ENCODE measurements at places on chromosomes 3 and 15.
A peak's percentile ranks its signal among the peaks of the same experiment; 100 is the strongest.

- DNase-seq: no peak
Measured at GRCh38 chr3:157117875-157118654, 41.9 kb downstream of the CCNL1 start.

GRCh38 chr3:131299836-131300235 lies 81.7 kb upstream of the NUDT16 start:
- no peak for DNase-seq

DNA sequence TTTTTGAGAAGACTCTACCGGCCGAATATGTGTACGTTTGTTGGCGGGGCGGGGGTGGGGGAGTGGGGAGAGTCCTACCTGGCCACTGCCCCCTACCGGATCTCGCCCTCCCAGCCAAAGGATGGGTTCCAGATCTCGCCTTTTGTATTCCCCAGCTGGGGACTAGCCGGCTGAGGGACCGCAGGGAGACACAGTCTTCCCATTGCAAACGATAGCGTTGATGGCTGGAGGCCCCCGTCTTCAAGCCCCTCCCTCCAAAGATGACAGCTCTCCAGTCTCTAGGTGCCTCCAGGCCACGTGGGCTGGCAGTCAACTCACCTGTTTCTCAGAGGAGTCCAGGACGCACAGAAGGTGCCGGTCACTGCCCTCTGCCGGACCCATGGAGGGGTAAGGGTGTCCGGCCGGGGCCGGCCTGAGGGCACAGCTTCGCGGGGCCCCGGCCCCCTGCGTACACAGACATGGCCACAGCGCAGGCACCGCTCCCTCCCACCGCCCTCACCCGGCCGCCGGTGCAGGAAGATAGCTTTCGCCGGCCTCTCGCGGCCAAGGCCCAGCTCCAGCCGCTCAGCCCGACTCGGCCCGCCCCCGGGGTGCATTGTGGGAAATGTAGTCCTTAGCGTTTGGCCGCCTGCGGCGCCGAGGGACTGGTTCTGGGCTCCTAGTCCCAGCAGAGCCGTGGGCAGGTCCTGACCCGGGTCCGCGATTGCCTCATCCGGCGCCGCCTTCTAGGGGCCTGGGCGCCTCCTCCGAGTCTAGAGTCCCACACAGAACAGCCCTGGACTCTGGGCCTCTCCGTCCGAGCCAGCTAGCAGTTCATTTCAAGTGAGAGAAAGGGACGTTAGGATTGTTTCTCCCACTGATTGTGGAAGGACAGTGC lies at the start of gene MON1A:
Gene MON1A, minus strand, starts transcription at position 521 of the 877 bp plus-strand sequence. CDS start 16,465 bp downstream, outside the sequence.
- DNase-seq: peak; percentile 79

DNA sequence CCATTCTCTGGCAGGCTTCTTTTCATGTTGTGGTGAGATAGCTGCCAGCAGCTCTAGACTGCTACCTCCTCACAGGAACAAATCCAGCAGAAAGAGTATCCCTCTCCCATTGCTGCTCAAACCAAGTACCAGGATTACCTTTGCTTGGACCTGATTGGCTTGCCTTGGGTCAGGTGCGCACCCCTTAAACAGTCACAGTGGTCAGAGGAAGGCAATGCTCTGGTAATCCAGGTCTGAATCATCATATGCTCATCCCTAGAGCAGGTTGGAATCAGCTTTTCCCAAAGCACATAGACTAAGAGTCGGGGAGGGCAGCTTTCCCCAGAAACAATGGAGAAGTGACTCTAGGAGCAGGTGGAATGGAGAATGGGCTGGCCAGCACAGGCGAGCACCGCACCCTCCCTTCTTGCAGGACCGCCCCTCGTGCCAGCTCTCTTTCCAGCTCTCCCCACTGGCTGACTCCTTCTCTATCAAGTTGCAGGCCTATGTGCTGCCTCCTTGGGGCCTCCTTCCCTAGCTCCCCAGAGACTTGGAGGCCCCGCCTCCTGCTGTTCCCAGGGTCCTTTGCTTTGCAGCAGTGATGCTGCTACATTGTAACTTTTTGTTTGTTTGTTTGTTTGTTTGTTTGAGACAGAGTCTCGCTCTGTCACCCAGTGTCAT lies 29.9 kb upstream of the ADPGK start:
- no peak for DNase-seq

DNA sequence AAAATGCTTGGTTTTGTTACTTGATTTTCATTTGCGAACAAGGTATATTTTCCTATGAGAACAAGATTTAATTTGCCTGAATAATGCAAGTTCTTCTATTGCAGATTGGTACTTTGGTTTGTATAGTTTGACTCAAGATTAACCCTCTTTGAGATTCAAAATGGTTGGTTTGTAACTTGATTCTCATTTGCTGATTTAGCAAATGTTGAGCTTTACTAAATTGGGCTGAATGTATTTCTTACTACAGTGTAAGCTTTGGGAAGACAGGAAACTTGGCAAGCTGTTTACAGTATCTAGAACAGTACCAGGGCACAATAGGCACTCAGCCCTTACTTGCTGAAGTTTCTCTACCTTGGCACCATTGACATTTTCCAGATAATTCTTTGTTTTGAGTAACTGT lies 3.7 kb upstream of the SYNPR start:
- no peak for DNase-seq

- no peak for DNase-seq
Measured at GRCh38 chr3:72126441-72127223, 341.7 kb upstream of the PROK2 start.

DNA sequence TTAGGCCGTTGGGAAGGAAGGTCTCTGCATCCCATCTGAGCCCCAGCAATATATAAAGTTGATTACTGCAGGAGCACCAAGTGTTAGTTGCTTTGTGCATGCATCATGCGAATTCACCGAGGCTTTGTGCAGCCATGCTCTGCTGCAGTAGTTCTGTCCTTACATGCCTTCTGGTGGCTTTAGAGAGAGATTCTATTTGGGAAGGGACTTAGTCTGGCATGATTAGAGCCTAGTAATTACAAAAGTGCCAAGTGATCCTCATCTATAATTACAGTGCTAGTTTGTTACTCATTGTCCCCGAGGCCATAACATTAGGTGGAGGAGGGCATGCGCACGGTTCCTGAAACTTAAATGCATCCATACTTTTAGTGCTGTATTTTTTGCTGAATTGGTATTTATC lies 353.6 kb downstream of the CNTN4 start:
- no peak for DNase-seq

DNA sequence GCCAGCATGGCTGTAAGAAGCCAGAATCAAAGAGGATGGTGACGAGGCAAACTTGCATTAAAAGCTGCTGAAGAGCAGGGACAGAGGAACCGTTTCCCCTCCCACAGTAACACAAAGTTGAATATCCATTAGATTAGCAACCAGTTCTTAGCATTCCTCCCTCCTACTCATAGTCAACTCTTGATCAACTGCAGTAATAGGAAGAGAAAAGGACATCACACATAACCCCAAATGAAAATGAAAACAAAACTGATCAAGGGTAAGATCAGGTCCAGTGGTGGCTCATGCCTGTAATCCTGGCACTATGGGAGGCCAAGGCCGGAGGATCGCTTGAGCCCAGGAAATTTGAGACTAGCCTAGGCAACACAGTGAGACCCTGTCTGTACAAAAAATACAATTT lies 165.2 kb downstream of the GREM1 start:
- no peak for DNase-seq

DNA sequence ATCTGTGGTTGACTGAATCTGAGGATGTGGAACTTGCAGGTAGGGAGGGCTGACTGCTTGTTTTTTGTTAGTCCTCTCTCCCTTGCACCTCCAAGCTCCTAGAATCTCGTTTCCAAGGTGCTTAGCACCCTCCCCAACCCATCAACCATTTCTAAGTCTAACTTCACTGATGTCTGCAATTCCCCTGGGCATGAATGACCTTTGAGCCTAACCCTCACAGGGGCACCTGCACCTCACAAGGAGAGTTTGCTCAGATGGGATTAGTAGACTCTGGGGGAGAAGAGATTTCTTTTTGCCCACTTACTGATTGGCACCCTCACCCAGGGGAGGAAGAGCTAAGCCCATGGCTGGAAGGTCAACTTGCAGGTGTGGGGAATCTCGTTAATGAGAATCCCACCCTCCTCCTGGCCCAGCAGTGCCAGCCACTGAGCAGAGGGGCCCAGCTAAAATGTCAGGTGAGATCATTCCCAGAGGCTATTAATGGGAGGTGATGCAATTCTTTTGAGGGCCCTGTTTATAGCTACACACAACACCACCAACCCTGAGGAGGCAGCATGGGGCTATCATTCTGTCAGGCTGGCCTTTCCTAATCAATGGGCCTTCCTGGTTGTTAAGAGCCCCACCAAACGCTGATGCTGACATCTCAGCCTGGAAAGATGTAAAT lies 81.6 kb upstream of the HERC1 start:
- no peak for DNase-seq

DNA sequence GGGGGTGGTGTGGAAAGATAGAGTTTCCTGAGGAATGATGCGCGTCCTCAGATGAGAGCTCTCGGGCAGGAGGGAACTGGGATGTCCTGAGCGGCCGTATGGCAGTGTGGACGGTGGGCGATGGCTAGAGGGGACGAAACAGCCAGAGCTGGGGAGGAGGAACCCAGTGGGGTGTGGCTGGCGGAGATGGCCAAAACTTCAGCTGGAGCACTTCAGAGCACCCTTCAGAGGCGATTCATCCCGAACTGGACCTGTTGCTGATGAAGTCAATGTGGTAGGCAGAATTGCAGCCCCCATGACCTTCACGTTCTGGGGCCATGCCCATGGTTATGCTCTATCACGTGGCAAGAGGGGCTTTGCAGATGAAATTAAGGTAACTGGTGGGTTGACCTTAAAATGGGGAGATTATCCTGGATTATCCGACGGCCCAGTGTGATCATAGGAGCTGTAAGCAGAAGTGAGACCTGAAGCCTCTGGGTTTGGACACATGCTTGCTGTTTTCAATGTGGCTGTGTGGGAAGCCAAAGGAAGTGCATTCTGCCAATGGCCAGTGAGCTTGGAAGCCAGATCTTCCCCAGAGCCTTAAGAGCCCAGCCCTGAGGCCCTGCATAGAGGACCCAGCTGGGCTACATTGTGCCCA lies 52.3 kb downstream of the ATP1B3 start:
- DNase-seq: no peak

DNA sequence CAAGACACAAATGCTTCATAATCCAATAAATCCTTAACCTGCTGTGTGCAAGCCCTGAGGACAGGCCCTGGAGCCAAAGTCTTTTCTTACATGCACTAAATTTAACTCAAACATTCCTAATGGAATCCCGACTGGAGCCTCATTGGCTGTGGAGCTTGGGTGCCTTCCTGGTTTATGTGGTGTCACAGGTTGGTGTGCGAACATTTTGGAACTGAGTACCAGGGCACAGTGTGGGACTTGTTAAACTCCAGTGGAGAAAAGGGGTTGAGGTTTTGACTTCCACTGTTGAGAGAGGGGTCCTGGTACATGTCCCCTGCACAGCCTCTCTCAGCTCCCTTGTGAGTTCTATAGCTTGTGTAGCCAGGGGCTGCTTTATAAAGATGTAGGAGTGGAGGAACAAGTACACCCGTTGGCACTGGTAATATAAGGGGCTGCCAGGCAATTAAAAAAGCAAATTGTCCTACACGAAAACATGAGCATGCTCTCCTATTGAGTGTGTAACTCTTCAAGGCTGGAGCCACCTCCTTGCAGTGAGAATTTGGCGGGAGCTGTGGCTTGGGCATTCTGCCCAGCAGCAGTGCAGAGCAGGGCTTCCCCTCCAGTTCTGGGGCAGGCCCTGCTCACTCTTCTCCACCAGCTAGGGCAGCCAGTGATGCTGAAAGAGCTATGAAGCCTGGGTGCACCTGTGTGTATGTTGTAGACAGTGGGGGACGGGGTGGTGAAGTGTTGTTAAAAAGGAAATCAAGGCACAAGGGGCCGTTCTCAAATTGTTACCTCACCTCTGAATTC lies 218.1 kb downstream of the CLSTN2 start:
- no peak for DNase-seq

DNA sequence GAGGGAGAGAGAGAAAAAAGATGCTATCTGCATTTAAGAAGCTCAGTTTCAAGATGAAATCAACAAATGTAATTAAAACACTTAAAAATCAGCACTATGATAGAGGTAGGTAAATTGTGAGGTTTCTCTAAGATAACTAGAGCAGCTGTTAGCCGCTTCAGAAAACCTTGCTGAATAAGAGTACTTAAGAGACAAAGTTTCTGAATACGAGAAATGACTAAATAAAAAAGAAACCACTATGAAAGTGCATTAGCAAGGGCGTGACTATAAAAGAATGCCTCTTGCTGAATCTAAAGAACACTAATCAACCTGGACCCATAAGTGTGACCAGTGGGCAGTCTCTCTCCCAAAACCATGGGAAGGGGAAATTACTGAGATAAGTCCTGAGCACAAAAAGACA lies 41.8 kb downstream of the IQCB1 start:
- DNase-seq: no peak

GRCh38 chr15:73386886-73387506 lies 18.2 kb upstream of the HCN4 start:
- DNase-seq: no peak

DNA sequence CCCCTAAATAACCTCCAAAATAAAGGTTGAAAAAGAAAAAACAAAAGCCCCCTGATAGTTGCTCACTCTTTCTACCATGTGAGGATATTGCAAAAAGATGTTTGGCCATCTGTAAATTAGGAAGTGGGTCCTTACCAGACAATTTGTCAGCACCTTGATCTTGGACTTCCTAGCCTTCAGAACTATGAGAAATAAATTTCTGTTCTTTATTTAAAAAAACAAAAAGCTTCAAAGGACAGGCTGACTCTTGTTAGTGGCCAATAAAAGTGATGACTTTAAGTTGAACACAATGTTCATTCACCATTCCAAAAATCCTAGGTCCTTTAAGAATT lies 103.5 kb downstream of the CBLB start:
- DNase-seq: no peak

- no peak for DNase-seq
Measured at GRCh38 chr3:59163953-59164352, 114.1 kb upstream of the CFAP20DC start.

DNA sequence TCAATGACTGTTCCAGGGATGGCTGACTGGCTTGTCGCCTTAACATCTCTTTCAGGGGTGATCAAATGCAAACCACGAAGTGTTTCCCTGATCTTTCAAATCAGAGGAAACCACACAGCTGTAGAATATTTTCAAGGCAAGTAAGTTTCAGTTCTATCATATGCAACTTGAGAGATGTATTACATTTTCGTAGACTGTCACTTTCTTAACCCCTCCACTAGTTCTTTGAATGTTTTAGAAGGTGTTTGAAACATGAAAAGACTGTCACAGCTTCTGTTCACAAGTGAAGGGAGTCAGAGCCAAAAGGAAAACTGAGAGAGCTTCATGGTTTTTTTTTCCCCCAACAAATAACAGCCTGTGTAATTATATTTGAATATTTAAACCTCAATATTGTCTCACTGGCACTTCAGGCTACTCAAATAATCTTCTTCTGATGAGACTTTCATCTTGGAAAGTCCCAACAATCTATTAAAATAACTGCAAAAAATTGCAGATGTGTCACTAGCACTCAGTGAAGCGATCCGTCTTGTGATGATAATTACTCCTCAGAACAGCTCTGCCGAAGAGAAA lies 25.9 kb upstream of the CAPN7 start:
- no peak for DNase-seq

DNA sequence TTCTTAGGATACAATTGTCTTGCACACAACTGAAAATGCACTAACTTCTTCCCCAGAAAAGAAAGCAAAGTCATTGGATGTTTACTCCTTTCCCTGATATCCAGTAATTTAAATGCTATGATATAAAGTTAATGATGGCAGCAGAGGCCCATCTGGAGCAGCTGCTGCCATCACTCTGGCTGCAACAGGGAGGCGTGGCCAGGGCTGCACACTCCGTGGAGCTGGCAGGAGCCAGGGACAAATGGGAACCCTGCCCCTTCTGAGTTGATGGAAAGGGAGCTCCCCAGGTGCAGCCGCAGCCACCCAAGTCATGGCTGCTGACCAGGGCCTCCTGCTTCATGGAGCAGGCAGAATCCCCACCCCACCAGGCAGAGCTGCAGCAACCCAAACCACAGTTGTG lies 72.6 kb upstream of the ALDH1A3 start:
- no peak for DNase-seq

GRCh38 chr3:30583973-30584372 lies 22.4 kb upstream of the TGFBR2 start:
- no peak for DNase-seq
